ENCODE measurements at places on chromosomes 1 and 21. TPM values are rescaled to one million over a fixed set of nuclear protein-coding genes. Genes with fewer than 3 reads are reported as not detected.

KCNJ9 gene
- total RNA-seq: not detected

GRCh38 chr1:40901886-40902852 is 40.0 kb upstream of the CITED4 start:
- DNase-seq: peak; percentile 47

DNA sequence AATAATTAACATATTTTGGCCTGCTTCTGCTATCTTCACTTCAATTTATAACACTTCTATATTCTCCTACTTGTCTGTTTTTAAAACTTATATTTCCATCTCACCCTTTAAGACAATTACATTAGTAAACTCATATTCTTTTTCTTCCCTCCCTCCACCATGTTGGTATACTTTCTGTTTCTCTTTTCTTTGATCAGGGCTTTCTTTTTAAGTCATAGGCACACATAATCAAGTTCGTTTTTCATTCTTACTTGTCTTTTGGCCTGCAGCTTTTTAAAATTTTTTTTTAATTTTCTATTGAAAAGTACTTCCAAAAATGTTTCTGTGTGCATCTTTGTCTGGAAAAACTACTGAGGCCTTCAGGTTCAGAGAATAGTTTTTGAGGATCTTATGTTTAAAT is 2.3 kb downstream of the PYHIN1 start:
- DNase-seq: no peak

DNA sequence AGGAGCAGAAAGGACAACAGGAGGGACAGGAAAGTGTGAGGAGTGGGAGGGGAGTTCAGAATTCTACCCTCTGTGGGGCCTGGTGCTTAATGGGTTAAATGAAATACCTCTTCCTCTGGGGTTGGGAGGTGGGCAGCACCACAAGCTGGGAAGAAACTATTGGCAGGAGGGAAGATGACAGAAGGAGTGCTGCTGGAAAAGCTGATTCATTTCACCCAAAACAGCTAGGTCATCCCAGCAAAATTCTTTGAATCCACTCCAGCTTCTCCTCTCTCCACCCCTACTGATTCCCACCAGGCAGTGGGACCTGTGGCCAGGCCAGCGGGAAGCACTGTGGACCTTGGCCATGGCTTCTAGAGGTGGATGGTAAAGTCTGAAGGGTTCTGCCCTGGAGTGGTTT is 12.8 kb downstream of the BCAN start:
- no peak for DNase-seq

- DNase-seq: peak; percentile 67
These were observed 53.9 kb upstream of the ASPM start for GRCh38 chr1:197200272-197200899.

GRCh38 chr1:20380616-20381035 is 90.0 kb downstream of the VWA5B1 start:
- DNase-seq: no peak
